MG63 (cell line): ENCODE measurements at places on chromosomes 13 and 19. TPM values are rescaled to one million over a fixed set of nuclear protein-coding genes. Genes with fewer than 3 reads are reported as not detected.
A peak's percentile ranks its signal among the peaks of the same experiment; 100 is the strongest.

VSTM2B gene
- not detected in 2 replicates for total RNA-seq

DNA sequence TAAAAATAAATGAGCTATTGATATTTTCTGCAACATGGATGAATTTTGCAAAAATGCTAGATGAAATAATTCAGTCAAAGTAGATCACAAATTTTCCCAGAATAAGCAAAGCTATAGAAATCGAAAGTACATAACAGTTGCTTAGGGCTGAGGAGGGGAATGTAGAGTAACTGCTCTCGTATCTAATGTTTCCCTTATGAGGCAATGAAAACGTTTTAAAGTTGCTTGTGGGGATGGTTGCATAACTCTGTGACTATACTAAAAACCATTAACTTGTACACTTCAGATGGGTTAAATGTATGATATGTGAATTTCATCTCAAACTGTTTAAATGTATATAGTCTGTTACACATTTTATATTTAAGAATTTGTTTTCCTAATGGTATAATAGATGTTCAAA lies 231.7 kb downstream of the GGACT start:
- DNase-seq, result no peak

CRX gene
- total RNA-seq, result not detected in 2 replicates

DNA sequence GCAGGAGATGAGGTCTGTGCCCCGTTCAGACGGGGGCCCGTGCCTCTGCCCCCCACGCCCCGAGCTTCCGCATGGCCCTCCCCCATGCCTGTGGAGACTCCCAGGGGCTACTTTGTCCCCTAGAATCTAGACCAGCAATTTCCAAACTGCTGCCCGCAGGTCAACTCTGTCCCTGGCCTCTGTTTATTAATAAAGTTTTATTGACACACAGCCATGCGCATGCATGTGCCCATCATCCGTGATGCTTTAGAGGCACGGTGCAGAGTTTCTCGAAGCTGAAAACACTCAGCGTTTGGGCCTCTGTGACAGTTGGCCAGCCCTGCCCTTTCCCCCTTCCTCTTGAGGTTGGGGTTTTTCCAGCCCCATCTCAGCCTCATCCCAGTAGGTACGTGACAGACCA lies 140.0 kb downstream of the KDM4B start:
- DNase-seq, result no peak

GRCh38 chr19:57830071-57830602 lies at the start of gene ZNF587B:
Gene ZNF587B, plus strand, starts transcription at chr19:57830299. Its CDS starts 230 bp downstream, at chr19:57830529.
- DNase-seq, result peak; percentile 17

GRCh38 chr19:50646074-50646807 lies 3.0 kb upstream of the C19orf81 start:
- peak; percentile 83 for DNase-seq

DNA sequence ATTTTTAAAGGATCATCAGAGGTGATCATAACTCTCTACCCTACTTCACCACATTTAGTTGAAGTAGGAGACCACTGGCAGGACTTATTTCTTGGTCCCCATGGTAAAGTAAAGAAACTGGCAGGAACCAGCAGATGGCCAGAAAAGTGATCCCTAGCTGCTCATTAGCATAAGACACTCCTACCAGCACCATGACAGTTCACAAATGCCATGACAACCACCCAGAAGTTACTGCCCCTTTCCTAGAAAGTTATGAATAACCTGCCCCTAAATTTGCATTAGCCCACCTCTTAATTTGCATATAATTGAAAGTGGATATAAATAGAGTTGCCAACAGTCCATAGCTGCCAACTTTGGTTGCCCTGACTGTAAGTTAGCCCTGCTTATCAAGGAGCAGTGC lies 18.4 kb upstream of the RUBCNL start:
- no peak for DNase-seq

DNA sequence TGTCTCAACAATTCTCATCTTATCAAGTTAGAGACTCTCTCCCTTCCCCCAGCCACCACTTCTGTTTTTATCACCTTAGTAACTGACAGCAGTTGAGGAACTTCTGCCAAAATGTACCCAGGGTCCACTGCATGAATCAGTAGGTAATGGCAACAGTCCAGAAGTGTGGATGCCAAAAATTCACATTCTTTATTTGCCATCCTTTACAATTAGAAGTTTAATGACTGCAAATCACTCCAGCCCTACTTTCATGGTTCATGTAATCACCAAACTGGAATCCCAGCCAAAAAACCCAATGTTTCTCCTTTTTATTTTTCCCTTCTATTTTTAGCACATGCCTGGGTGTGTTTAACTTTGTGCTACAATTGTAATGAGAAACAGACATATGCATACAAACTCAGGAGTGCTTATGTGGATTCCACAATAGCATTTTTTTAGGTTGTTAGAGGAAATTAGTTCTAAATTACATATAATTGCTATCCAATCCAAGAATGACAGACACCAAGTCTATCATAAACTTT lies 243.5 kb downstream of the RGCC start:
- DNase-seq, result peak; percentile 23

- DNase-seq, result peak; percentile 78
Measured at GRCh38 chr19:49362048-49362928, at the start of gene TEAD2. Gene TEAD2, minus strand, starts transcription at chr19:49362416. Its CDS starts 2,341 bp downstream, at chr19:49360075.

- no peak for DNase-seq
Measured at GRCh38 chr13:87094646-87095045, 576.5 kb upstream of the SLITRK5 start.

ZNF460 gene
- 24.9 and 37.9 TPM in 2 replicates for total RNA-seq

- no peak for DNase-seq
Measured at GRCh38 chr19:12769689-12770088, 5.7 kb downstream of the HOOK2 start.

- no peak for DNase-seq
Measured at GRCh38 chr13:41199079-41199478, 4.7 kb upstream of the KBTBD7 start.

DNA sequence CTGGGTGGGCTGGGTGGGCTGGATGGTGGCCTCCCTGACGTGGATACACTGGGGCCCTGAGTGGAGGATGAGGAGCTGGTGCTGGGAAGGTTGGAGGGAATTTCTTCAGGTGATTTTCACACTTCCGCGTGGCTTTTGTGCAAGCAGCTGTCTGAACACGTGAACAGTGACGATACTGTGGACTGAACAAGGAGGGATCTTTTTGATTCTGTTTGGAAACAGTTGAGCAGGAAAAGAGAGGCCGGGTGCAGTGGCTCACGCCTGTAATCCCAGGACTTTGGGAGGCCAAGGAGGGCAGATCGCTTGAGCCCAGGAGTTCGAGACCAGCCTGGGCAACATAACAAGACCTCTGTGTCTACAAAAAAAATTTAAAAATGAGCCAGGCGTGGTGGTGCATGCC lies 9.1 kb upstream of the GTF2F1 start:
- DNase-seq, result no peak

DNA sequence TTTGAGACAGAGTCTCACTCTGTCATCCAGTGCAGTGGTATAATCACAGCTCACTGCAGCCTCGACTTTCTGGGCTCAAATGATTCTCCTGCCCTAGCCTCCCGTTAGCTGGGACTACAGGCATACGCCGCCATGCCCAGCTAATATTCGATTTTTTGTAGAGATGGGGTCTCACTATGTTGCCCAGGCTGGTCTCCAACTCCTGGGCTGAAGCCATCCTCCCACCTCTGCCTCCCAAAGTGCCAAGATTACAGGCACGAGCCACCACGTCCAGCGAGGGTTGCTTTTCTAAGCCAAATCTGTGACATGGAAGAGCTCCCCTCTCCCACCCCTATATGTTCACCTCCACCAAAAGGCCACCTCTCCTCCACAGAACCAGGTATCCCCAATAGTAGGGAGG lies 10.9 kb upstream of the ATF5 start:
- DNase-seq, result no peak

- DNase-seq, result no peak
Measured at GRCh38 chr13:108690726-108691125, 61.3 kb downstream of the MYO16 start.

ANKLE1 gene
- 0.10 and 0.46 TPM in 2 replicates for total RNA-seq

GRCh38 chr13:111960152-111960772 lies 106.7 kb upstream of the SOX1 start:
- DNase-seq, result no peak

GRCh38 chr13:35046587-35046986 lies 104.5 kb downstream of the NBEA start:
- no peak for DNase-seq

DNA sequence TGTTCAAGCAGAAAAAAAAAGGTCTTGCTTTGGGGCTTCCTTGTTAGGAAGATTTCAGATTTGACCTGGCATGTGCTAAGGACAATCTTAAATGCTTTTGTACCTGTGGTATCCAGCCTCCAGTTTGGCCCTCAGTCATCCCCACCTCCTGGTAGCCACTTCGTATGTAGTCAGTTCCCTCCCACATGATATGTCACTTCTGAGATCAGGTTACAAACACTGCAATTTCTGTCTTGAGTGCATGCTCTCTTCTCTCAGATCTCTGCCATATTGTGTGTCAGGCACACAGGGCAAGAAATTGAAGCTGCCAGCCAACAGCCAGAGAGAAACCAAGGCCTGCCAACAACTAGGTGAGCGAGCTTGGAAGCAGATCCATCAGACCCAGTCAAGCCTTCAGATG lies 60.3 kb upstream of the STARD13 start:
- no peak for DNase-seq

DNA sequence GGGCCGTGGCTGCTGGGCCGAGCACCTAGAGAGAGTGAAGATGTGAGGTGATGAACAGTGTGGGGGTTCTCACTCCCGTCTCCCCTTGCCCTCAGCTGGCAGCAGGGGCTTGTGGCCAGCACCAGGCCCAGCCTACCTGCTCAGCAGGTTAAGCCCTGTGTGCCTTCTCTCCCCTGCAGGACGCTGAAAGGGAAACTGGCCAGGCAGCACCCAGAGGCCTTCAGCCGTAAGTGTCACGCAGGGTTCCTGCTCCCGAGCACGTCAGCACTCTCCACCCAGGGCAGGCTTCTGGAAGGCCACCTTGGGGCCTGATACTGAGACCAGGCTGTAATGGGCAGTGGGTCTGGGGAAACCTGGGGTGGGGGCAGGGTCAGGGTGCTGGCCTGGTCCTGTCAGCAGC lies 4.7 kb upstream of the UBA52 start:
- DNase-seq, result no peak

- DNase-seq, result no peak
Measured at GRCh38 chr13:89565476-89566100, 1781.9 kb upstream of the MIR17HG start.

DNA sequence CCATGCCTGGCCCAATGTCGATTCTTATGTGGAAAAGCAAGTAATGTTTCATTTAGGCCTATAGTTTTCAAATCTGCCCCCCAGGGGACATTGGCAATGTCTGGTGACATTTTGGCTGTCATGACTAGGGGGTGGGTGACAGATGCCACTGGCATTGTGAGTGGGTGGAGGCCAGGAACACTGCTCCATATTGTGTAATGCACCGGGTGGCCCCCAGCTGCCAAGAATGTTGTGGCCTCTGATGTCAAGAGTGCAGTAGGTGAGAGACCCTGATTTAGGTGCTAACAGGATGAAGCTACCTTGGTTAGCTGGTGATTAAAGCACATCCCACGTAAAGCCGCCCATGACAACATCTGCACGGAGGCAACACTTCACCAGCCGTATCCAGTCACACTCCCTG lies 10.8 kb downstream of the C19orf44 start:
- DNase-seq, result no peak

SIGLEC9 gene
- total RNA-seq, result not detected in 2 replicates

IGFL2 gene
- not detected in 2 replicates for total RNA-seq

DNA sequence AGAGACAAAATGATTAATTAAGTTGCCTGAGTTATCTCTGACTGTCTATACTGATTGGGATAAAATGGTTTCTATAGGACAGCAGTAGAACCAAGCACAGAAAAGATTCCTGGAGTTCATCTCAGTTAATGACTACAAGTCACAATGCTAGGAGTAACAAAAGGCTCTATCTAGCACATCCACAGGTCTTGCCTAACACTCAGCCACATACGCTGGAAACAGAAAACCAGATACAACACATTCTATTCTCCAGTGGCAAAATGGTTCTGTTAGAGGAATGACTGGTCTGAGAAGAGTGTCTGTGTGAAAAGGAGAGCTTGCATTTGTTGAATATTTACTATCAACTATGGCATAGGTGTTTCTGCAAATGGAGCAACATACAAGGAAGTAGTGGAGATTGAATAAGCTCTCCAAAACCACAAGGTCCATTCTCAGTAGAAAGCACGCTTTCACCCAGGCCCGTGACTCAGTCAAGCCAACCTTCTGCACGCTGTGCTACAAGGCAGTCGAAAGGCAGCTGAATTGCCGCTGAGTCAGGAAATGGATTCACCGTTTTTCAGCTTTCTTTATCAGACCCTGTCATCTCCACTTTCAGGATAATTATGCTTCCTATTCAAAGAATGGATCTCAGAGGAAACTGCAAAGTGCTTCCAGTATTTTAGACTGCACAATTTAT lies 761.5 kb downstream of the EFNB2 start:
- DNase-seq, result no peak

DNA sequence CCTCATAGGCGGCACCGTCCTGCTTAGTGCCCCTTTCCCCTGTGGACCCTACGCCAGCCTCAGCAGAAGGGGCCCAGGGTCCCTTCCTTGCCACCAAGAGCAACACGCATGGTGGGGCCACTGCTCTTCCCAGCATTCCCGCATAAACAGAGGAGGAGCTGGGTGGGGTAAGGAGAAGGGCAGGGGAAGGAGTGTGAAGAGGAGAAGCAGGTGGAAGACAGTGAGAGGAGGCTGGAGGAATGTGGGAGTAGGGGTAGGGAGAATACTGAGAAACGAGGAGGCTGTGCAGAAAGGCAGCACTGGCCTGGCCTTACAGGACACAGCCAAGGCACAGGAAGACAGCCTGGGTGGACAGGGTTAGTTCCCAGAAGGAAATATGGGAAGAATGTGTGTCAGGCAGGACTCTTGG lies 43.9 kb downstream of the ZNF331 start:
- no peak for DNase-seq

GRCh38 chr19:3097442-3097871 lies 3.3 kb downstream of the GNA11 start:
- no peak for DNase-seq

- DNase-seq, result no peak
Measured at GRCh38 chr19:45423033-45423588, 606 bp downstream of the ERCC1 start.

- DNase-seq, result no peak
Measured at GRCh38 chr13:99446242-99446641, 55.0 kb upstream of the TM9SF2 start.

DNA sequence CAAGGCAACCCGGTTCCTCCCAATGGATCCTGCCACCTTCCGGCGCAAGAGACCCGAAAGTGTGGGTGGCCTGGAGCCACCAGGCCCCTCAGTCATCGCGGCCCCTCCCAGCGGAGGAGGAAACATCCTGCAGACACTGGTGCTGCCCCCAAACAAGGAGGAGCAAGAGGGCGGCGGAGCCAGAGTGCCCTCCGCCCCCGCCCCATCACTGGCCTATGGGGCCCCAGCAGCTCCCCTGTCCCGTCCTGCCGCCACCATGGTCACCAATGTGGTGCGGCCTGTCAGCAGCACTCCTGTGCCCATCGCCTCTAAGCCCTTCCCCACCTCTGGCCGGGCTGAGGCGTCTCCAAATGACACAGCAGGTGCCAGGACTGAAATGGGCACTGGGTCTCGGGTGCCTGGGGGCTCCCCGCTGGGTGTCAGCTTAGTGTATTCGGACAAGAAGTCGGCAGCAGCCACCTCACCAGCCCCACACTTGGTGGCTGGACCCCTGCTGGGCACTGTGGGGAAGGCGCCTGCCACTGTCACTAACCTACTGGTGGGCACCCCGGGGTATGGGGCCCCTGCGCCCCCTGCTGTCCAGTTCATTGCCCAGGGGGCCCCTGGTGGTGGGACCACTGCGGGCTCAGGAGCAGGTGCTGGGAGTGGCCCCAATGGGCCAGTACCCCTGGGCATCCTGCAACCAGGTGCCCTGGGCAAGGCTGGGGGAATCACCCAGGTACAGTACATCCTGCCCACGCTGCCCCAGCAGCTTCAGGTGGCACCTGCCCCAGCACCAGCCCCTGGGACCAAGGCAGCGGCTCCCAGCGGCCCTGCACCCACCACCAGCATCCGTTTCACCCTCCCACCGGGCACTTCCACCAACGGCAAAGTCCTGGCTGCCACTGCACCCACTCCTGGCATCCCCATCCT lies 11.2 kb upstream of the PRR19 start:
- DNase-seq, result peak; percentile 46
